ENCODE measurements at places on chromosomes 12 and 14.

- no peak for DNase-seq
Observed at GRCh38 chr12:53956914-53957536, 2.3 kb downstream of the HOXC12 start.

- DNase-seq = no peak
Observed at GRCh38 chr12:55001198-55001868, 16.8 kb upstream of the TESPA1 start.

DNA sequence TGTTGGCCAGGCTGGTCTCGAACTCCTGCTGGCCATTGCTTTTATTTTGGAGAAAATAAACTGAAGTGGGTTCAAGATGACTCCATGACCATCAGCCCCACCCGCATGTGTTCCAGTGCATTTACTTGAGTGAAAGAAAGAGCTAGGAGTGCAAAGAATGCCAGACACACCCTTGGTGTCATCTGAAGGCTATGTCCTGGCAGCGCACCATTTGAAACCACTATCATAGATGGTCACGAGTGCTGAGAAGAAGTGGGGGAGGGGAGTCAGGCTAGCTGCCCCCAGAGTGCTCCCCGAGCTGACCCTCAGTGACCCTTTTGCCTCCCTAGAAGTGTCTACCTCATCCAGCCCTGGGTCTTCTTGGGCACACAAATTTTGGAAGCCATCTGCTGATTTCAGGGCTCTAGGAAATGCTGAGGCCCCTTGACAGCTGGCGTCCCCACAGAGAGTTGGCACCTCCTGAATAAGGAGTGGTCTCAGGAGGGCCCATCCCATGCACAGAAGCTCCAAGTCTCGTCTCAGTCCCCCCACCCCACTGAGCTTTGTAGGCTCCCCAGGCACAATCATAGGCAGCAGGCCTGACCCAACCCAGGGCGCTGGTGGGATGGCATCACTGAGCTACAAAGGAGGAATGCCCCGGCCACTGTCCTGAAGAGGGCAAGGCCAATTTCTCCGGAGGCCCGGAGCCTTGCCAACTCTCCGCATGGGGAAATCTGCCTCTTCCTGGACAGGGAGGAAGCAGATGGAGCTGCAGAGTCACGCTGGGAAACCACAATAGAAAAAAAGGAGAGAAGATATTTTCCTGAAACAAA, 28.0 kb downstream of the PXN start:
- DNase-seq = peak; percentile 47

DNA sequence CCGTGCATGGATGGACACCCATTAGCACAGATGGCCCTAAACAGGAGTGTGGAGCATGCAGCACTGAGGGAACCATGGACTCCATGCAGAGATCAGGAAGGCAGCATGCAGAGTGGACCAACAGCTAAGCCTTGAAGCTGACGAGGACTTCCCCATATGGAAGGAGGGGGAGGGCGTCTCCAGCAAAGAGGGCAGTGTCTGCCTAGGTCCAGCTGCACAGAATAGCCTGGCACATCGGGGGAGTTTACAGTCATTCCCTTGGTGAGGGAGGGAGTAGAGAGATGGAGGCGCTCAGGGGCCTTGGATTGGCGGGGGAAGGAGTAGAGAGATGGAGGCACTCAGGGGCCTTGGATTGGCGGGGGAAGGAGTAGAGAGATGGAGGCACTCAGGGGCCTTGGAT, 64.5 kb downstream of the ANKRD9 start:
- no peak for DNase-seq

DNA sequence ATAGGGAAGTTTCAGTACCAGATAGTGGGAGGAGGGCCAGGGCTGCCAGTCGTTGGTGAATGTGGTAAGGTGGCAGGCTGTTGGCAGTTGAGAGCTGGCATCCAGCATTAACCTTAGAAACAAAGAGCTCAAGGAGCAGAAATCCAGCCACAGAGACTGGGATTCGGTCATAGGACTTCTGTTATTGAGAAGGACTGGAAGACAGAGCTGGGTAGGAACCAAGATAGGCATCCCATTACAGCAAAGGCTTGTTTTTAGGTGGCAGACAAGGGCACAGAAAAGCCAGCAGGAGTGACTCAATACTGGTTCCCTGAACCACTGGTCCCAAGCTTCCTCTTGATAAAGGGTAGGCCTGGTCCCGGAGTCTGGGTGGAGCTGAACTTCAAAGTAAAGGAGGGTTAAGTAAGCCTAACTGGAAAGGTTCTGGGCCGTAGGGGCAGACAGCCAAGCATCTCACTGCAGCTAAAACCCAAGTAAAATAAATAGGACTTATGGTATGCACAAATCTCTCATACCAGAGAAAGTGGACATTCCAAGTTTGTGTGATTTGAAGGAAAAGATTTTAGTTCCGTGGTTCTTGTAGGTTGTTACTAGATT, 147.9 kb downstream of the ETV6 start:
- DNase-seq = peak; percentile 87

All from hematopoietic multipotent progenitor cell treated with erythropoietin and hydrocortisone succinate and interleukin-3 and kit ligand, for 6 days (in vitro differentiated cells).